ENCODE measurements at places on chromosomes 16 and 17. TPM values are rescaled to one million over a fixed set of nuclear protein-coding genes. Genes with fewer than 3 reads are reported as not detected.

The ASGR1 gene
- polyA plus RNA-seq, result 11.2 TPM

The KRT25 gene
- not detected for polyA plus RNA-seq

The ZNF18 gene
- 5.0 TPM for polyA plus RNA-seq

The WNT9B gene
- 0.33 TPM for polyA plus RNA-seq

The EFCAB5 gene
- polyA plus RNA-seq, result 0.24 TPM

The KCNH6 gene
- 0.05 TPM for polyA plus RNA-seq

The BEAN1 gene
- 0.16 TPM for polyA plus RNA-seq

The PLEKHH3 gene
- 22.0 TPM for polyA plus RNA-seq

The TP53TG3D gene
- polyA plus RNA-seq, result 0.28 TPM

The SUPT4H1 gene
- polyA plus RNA-seq, result 75.5 TPM

The SRL gene
- polyA plus RNA-seq, result 0.30 TPM

DNA sequence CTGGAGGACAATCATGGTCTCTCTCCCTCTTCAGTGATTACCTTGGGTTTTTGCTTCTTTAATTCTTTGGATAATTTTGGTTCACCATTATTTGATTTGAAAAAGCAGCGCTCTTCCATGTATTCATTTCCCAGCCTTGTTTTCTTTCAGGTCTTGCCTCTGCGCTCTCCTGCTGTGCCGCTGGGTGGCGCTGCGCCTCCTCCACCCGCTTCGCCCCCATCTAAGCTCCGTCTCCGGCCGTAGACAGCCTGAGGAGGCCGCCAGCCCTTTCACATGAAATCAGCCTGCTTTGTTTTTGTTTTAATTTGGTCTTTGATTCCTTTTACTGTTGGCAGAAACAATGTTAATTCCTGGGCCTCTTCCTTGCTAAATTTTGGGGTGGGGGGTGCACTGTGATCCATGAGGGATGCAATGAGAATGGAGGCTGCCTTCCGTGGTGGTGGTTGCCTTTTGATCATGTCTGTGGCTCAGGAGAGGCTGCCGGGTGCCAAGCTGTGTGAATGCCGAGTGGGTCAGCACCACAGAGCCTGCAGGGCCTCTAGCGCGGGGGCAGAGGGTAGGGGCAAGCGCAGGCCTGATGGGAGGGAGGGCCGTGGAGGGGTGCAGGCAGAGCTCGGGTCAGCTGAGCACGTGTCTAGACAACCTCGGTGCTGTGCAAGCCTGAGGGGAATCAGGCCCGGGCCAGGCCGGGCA is 64.1 kb downstream of the PLD6 start:
- peak overlapping the region; percentile 38 for H3K27ac ChIP-seq
- H3K4me1 ChIP-seq, result no peaks in the 10 kb centered on the region
- DNase-seq, result peak; percentile 51
- no peak overlapping the region for H3K4me3 ChIP-seq

- H3K4me1 ChIP-seq, result peaks cover 33% of the 10 kb centered on the region
- H3K4me3 ChIP-seq, result no peak overlapping the region
- no peaks in the 10 kb centered on the region for H3K36me3 ChIP-seq
Observed at GRCh38 chr17:10099051-10099571, 99.3 kb downstream of the GAS7 start.

GRCh38 chr16:53207810-53208752 is 153.3 kb downstream of the CHD9 start:
- peak; percentile 80 for DNase-seq
- no peaks in the 10 kb centered on the region for H3K36me3 ChIP-seq
- H3K27me3 ChIP-seq, result no peaks in the 10 kb centered on the region
- peak overlapping the region; percentile 39 for H3K4me3 ChIP-seq
- H3K4me1 ChIP-seq, result no peaks in the 10 kb centered on the region
- peak overlapping the region; percentile 98 for H3K27ac ChIP-seq

- no peak overlapping the region for H3K4me3 ChIP-seq
- peaks cover 28% of the 10 kb centered on the region for H3K4me1 ChIP-seq
- no peak for DNase-seq
- H3K27ac ChIP-seq, result peak overlapping the region; percentile 55
Observed at GRCh38 chr16:24989494-24989893, 25.7 kb downstream of the ARHGAP17 start.

DNA sequence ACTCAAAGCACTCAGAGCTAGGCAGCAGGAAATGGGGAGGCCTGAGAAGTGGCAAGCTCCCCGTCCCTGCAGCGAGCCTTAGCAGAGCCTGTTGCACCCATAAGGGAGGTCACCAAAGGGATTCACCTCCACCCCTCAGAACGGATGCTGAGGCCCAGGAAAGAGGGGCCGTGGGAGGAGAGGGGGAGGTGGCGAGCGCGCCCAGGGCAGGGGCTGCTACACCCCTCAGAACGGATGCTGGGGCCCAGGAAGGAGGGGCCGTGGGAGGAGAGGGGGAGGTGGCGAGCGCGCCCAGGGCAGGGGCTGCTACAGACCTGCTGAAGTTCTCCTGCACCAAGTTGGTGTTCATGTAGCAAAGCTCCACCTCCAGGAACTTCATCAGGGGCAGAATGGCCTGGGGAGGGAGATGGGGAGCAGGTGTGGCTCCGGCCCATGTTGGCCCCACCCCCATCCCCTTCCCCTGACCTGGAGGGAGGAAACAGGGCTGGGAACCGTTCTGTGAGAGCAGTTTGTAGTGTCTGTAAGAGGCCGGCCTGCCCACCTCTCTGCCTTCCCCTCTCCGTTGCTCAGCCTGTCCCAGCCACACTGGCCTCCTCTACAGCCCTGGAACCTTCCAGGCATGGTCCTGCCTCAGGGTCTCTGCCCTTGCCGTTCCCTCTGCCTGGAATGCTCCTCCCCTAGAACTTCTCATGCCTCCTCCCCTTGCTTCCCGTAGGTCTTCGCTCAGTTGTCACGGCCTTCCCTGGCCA is 11.4 kb downstream of the UNC13D start:
- no peaks in the 10 kb centered on the region for H3K36me3 ChIP-seq
- H3K4me1 ChIP-seq, result no peaks in the 10 kb centered on the region
- H3K27ac ChIP-seq, result peak overlapping the region; percentile 48
- DNase-seq, result peak; percentile 32
- no peak overlapping the region for H3K4me3 ChIP-seq

- peak; percentile 54 for DNase-seq
- no peaks in the 10 kb centered on the region for H3K27me3 ChIP-seq
- peaks cover 27% of the 10 kb centered on the region for H3K36me3 ChIP-seq
- H3K4me1 ChIP-seq, result no peaks in the 10 kb centered on the region
Observed at GRCh38 chr16:1651094-1651973, 26.7 kb upstream of the JPT2 start.

DNA sequence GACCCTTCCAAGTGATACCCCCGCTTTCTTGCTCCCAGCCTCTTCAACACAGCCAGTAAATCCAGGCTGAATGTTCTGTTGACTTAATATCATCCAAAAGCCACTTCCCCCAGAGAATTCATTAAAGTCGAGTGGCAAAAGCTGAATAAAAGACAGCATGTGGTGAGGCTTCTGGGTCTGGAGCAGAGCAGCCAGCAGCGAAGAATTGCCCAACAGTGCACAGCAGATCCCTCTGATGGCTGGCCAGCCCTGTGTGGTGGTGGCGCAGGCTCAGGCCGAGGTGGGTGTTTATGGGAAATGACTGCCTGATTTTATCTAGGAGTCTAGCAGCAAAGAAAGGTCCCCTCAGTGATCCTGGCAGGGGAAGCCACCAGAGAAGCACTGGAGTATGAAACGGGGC is 30.3 kb upstream of the RCVRN start:
- H3K27ac ChIP-seq, result no peak overlapping the region
- H3K4me1 ChIP-seq, result no peaks in the 10 kb centered on the region
- peaks cover 5% of the 10 kb centered on the region for H3K27me3 ChIP-seq

DNA sequence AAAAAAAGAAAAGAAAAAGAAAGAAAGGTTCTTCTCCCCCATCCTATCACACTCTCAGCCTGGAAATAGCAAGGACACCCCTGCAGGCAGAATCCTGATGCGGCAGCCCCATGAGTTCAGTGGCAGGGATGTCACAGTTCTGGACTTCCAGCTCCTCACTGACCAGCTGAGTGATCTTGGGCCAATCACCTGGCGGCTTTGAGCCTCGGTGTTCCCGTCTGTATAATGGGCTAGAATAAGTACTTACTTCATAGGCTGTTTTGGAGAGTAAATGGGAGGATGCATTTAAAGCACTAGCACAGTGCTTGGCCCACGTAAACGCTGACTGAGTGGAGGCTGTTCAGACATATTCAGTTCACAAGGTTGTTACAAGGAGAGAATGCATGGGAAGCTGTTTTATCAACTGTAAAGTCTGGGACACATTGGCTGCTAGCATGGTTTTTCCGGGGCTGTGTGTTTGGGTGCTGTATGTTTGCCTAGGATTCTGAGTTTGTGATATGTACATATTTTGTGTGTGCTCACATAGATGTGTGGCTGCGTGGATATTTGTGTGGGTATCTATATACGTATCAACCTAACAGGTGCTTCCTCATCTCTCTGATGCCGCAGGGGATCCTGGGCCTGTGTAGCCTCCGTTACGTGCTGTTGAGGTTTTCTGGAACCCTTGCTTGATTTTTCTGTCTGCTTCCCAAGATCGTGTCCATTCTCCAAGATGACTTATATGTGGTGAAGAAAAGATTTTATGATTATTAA is 3.4 kb downstream of the BHLHA9 start:
- no peaks in the 10 kb centered on the region for H3K4me1 ChIP-seq
- H3K4me3 ChIP-seq, result no peak overlapping the region
- peaks cover 26% of the 10 kb centered on the region for H3K27me3 ChIP-seq
- no peaks in the 10 kb centered on the region for H3K36me3 ChIP-seq

- no peaks in the 10 kb centered on the region for H3K27me3 ChIP-seq
- peaks cover 6% of the 10 kb centered on the region for H3K4me1 ChIP-seq
- no peak for DNase-seq
- no peak overlapping the region for H3K27ac ChIP-seq
- peaks cover 15% of the 10 kb centered on the region for H3K36me3 ChIP-seq
Observed at GRCh38 chr17:7203391-7203790, 16.2 kb downstream of the DLG4 start.

DNA sequence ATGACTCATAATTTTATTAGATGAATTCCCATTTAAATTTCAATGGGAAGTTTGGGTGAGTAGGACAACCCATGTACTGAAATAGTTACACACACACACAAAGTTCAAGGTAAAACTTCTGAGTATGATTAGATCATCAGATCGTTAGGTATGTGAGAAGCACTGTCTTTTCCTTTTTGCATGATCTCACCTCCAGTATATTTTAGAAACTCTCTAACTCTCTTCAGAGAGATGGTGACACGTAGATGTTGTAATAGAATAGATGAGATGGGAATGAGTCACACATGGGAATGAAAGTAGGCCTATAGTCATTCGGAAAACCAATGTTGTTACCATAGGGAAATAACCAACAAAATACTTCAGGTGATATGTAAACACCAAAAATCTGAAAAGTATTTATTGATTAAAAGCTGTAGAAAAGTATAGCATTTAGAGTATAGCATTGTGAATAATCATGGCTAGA is 22.2 kb downstream of the KRT23 start:
- H3K4me1 ChIP-seq, result peaks cover 7% of the 10 kb centered on the region
- no peaks in the 10 kb centered on the region for H3K27me3 ChIP-seq
- no peaks in the 10 kb centered on the region for H3K36me3 ChIP-seq
- no peak overlapping the region for H3K27ac ChIP-seq
- no peak overlapping the region for H3K4me3 ChIP-seq
- no peak for DNase-seq

- no peak overlapping the region for H3K27ac ChIP-seq
- no peak for DNase-seq
- no peaks in the 10 kb centered on the region for H3K36me3 ChIP-seq
- no peaks in the 10 kb centered on the region for H3K4me1 ChIP-seq
- H3K27me3 ChIP-seq, result peaks cover 3% of the 10 kb centered on the region
- H3K4me3 ChIP-seq, result no peak overlapping the region
Observed at GRCh38 chr16:55091871-55092230, 161.2 kb downstream of the IRX5 start.

DNA sequence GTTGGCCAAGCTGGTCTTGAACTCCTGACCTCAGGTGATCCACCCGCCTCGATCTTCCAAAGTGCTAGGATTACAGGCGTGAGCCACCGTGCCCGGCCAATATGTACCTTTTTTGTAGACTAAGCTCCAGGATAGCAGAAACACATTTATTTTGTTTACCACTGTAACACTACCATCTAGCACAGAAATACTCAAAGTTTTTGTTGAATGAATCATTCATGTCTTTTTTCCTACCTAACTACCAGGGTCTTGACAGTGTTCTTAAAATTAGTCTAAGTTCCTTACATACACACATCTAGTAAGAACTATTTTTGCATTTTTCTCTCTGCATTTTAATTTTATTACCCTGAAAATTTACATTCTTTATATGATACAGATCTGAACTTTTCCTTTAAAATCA is 44.4 kb downstream of the AKAP10 start:
- no peaks in the 10 kb centered on the region for H3K27me3 ChIP-seq
- H3K4me1 ChIP-seq, result no peaks in the 10 kb centered on the region
- no peak overlapping the region for H3K4me3 ChIP-seq
- DNase-seq, result no peak
- H3K27ac ChIP-seq, result no peak overlapping the region

- no peak overlapping the region for H3K27ac ChIP-seq
- no peak overlapping the region for H3K4me3 ChIP-seq
- H3K27me3 ChIP-seq, result no peaks in the 10 kb centered on the region
- H3K36me3 ChIP-seq, result peaks cover 2% of the 10 kb centered on the region
- H3K4me1 ChIP-seq, result no peaks in the 10 kb centered on the region
Observed at GRCh38 chr16:78163772-78164670, 64.6 kb downstream of the WWOX start.

- DNase-seq, result no peak
- no peaks in the 10 kb centered on the region for H3K27me3 ChIP-seq
- no peak overlapping the region for H3K27ac ChIP-seq
- no peak overlapping the region for H3K4me3 ChIP-seq
- H3K4me1 ChIP-seq, result no peaks in the 10 kb centered on the region
Observed at GRCh38 chr17:64534187-64534586, 27.4 kb downstream of the CEP95 start.

GRCh38 chr16:67428146-67428731 is 2.7 kb upstream of the HSD11B2 start:
- H3K4me1 ChIP-seq, result no peaks in the 10 kb centered on the region
- no peak overlapping the region for H3K4me3 ChIP-seq
- H3K36me3 ChIP-seq, result no peaks in the 10 kb centered on the region
- peaks cover 10% of the 10 kb centered on the region for H3K27me3 ChIP-seq
- peak; percentile 82 for DNase-seq
- no peak overlapping the region for H3K27ac ChIP-seq

- no peak for DNase-seq
- peak overlapping the region; percentile 91 for H3K4me3 ChIP-seq
- H3K27ac ChIP-seq, result peak overlapping the region; percentile 89
- peaks cover 15% of the 10 kb centered on the region for H3K4me1 ChIP-seq
- peaks cover 6% of the 10 kb centered on the region for H3K36me3 ChIP-seq
Observed at GRCh38 chr17:42798011-42798382, 507 bp downstream of the COA3 start.

DNA sequence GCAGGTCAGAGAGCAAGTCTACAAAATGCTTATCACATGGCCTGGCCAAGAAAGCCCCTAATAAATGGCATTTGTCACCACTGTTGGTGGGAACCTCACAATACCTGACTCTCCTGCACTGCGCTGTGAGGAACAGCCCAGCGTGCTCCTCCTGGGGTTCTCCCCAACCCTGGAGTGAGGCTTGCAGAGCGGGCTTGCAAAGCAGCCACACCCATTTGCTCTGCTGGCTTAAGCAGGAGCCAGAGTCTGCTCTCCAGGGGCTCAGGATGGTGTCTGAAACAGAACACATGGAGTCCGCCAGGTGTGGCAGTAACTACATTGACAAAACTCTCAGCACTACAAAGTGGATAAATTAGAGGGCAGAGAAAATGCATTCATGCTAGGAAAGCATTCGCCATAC is 331.0 kb upstream of the CCL2 start:
- DNase-seq, result no peak
- H3K27me3 ChIP-seq, result no peaks in the 10 kb centered on the region
- H3K27ac ChIP-seq, result no peak overlapping the region
- no peak overlapping the region for H3K4me3 ChIP-seq
- no peaks in the 10 kb centered on the region for H3K4me1 ChIP-seq
- H3K36me3 ChIP-seq, result no peaks in the 10 kb centered on the region

- DNase-seq, result no peak
- peaks cover 4% of the 10 kb centered on the region for H3K4me1 ChIP-seq
- no peaks in the 10 kb centered on the region for H3K36me3 ChIP-seq
- no peak overlapping the region for H3K4me3 ChIP-seq
Observed at GRCh38 chr16:78664811-78665772, 565.6 kb downstream of the WWOX start.

Data from lung (tissue), 17 donors.